ENCODE measurements at places on chromosomes 5 and 9.

- DNase-seq, result no peak
Observed at GRCh38 chr5:142343531-142343930, 18.7 kb upstream of the SPRY4 start.

- DNase-seq, result no peak
Observed at GRCh38 chr5:152188251-152188650, 216.8 kb downstream of the NMUR2 start.

- no peak for DNase-seq
Observed at GRCh38 chr9:107809871-107810460, 320.4 kb upstream of the KLF4 start.

- DNase-seq, result no peak
Observed at GRCh38 chr5:121288781-121289180, 562.9 kb upstream of the FTMT start.

DNA sequence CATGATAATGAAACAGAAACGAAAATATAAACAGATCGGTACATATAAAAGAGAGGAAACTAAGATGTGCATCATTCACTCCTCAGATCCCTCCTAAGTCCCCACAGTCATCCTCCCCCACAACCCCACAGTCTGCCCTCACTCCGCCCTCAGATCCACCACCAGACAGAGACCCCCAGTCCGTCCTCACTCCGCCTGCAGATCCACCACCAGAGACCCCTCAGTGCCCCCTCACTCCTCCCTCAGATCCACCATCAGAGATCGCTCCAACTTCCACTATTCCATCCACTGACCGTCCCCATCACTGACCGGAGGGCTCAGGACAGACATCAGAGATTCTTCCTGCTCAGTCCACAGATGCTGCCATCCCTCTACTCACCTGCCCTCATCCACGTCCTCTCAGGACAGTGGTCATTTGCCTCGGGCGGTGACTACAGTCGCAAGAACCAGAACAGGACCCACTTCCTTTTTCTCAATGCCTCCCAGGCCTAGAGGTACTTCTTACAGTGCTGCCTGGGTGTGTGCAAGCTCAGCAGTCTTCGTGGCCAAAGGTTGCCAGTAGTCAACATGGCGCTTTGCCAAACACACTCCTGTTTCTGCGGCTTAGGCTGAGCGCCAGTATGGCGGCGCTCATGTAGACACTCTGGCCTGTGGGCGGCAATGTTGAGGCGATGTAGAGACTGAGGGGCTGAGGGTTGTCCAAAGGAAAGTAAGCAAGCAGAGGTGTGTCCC is 8.3 kb upstream of the SPATA31C1 start:
- DNase-seq, result no peak

- no peak for DNase-seq
Observed at GRCh38 chr9:137085920-137086530, 760 bp upstream of the MAN1B1 start.

DNA sequence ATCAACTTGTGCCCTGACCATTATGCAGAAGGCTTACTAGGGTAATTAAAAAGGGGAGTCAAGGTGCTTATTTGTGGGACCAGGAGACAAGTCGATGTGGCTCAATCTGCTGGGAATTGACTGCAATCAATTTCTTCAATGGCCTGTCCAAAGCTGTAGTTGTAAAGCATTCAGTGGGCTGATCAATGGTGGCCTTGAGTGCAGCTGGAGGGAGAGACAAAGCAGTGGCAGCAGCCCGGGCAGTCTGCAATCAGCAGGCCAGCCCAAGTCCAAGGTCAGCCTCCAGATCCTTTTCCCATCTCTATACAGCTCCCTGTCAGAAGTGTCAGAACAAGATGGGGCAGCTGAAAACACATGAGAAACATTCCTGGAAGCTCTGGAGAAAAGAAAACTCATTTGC is 51.0 kb upstream of the BRINP1 start:
- no peak for DNase-seq

DNA sequence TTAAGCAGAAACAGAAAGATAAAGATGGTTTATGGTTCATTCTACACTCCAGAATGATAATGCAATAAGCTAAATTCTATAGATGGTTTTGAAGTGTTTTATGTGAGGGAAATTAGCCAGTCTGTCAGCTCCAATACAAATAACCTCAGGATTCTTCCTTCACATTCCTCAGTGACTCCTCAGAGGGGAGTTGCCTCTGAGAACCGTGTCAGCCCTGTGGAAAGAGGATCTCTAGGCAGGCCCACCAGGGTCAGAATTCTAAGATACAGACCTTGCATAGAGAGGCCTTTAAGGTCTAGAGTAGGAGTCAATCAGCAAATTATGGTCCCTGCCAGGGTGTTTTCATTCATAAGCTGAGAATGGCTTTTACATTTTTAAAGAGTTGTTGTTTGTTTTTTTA is 26.6 kb downstream of the RUSC2 start:
- DNase-seq, result no peak

DNA sequence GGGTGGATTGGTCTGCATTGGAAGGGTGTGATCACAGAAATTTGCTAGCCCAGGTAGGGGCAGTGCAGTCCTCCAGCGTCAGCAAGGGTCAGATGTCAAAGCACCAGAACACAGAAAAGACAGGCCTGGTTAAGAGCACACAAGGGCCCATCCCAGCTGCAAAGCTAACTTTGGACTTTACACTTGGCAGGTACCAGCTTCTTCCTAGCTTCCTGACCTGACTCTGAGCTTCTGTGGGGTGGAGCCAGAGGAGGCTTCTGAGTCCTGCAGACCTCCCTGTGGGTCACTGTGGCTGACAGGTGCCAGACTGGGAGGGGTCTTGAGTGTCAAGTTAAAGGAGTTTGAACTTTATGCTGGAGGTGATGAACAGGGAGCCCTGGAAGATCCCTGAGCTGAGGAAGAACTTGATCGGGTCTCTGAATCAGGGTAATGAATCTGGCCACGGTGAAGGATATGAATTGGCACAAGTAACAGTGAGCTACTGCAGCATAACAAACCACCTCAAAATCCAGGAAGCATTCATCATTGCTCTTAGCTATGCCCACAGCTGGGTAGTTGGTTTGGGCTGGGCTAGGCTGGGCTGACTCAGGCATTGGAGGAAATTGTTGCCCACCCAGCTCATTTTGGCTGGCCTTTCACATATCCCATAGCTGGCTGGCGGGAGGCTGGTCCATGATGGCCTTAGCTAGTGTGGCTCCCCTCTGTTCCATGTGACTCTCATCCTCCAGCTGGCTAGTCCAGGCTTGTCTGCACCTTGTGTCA is 63.4 kb downstream of the BARX1 start:
- no peak for DNase-seq

DNA sequence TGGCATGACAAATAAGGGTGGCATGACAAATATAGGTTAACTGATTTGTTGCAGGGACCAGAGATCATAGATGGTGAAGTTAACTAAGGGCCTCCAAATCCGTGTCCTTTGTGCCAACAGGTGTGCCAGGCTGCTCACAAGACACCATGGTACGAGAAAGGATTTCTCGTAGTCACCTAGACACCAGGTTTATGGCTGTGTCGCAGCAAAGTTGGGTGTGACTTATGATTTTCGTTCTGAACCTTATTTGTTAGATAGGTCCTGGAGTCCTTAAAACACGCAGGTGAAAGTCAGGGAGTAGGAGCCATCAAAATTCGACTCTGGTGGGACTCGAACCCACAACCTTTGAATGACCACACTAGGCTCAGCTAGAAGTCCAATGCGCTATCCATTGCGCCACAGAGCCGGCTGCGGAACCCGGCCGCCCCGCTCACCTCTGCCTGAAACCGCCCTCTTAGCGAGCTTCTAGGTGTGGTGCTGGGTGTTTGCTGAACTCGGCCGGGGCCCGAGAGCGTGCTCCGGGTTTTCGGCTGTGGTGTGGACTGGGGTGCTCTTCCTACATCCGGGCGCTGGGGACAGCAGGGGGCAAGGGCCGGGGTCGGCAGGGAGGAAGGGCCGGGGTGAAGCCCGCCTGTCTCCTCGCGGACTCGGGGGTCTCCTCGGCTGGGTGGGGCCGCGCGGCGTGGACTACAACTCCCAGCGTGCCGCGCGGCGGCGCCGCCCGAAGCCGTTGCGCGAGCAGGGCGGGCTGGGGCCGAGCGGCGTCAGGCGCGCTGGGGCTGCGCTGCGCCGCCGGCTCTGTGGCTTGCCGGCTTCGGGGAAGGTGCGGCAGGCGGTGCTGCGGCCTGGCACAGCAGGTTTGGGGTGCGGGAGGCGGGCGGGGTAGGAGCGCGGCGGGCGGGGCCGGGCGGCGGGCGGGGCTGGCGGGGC is at the start of gene SLC27A4:
SLC27A4 (plus strand) TSS at position 767 of the 930 bp plus-strand sequence. CDS start 2,606 bp downstream, outside the sequence.
- DNase-seq, result peak; percentile 29

DNA sequence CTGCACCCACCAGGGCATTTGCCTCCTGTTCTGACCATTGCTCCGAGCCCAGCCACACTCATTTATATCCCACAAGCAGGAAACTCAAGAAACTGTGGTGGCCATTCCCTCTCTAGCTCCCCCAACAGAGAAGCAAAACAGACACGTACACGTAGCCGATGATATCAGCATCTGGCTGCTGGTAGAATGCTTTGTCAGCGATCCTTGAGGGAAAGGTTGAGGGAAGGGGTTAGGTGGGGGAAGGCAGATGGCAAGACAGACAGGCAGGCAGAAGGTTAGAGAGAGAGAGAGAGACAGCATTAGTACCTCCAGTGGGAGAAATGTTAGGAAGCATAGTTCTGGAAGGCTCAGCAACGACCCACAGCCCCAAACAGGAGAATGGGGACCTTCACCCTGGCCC is 7.8 kb downstream of the HIGD2A start:
- no peak for DNase-seq

DNA sequence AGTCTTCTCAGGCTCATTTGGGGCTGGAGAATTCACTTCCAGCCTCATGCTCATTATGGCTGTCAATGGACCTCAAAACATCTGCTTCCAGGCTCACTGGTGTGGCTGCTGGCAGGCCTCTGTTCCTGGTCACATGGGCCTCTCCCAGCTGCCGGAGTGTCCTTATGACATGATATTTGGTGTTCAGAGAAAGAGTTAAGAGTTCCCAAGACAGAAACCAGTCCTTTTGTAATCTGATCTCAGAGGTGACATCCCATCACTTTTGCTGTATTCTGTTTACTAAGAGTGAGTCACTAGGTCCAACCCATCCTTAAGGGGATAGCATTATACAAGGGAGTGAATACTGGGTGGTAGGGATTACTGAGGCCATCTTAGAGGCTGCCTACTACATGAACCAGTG is 104.6 kb downstream of the CACNA1B start:
- DNase-seq, result no peak

DNA sequence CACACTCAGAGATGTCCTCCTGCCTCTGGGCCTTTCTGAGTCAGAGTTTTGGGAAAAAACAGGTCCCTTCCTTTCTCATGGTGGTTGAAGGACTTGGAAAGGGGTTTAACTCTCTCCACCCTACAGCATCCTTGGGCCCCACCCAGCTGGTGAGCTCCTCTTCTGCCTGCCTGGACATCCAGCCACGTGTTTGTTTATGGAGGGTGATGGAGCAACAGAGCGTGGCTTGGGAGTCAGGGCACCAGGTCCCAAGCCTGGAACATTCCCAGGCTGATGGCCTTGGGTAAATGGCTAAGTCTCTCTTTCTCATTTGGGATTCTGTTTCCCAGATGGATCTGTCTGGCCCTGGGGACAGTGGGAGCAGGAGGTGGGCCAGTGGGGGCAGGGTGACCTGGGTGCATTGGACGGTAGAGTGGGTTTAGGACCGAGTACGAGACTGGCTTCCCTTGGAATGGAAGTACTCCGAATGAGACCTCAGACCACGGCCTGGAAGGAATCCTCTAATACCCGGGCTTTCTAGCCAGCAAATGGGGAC is 141.1 kb upstream of the IRX2 start:
- no peak for DNase-seq

GRCh38 chr5:1262381-1262780 is 32.5 kb downstream of the TERT start:
- DNase-seq, result no peak

- DNase-seq, result no peak
Observed at GRCh38 chr5:79357398-79357797, 121.5 kb downstream of the JMY start.

GRCh38 chr5:126481243-126481642 is 58.0 kb downstream of the GRAMD2B start:
- DNase-seq, result no peak

DNA sequence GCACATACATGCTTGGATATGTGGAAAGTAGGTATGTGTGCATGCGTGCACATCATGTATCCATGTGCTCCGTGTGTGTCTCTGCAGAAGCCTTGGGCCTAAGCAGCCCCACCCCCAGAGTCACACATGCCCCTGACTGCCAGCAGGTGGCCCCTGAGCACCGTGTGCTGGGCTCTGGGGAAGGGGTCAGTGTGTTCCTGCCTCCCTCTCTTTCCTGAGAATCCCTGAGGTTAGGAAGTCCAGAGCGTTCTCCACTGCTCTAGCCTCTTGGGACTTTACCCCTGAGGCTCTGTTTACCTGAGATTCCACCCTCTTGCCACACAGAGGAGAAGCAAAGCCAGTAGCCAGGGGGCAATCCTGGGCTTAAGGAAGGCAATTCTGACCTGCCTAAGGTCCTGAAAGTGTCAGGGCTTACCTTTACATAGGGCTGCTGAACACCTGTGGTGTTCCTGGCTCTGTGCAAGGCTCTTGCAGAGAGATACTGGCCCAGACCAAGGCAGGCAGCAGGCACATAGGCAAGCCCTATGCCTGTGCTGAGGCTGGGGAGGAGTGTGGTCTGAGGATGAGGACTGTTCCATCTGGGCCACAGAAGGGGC is 207.3 kb downstream of the TMEM38B start:
- no peak for DNase-seq

GRCh38 chr5:93874491-93874890 is 133.1 kb upstream of the POU5F2 start:
- DNase-seq, result no peak

GRCh38 chr5:134463991-134464760 is 52.5 kb upstream of the CDKN2AIPNL start:
- no peak for DNase-seq

DNA sequence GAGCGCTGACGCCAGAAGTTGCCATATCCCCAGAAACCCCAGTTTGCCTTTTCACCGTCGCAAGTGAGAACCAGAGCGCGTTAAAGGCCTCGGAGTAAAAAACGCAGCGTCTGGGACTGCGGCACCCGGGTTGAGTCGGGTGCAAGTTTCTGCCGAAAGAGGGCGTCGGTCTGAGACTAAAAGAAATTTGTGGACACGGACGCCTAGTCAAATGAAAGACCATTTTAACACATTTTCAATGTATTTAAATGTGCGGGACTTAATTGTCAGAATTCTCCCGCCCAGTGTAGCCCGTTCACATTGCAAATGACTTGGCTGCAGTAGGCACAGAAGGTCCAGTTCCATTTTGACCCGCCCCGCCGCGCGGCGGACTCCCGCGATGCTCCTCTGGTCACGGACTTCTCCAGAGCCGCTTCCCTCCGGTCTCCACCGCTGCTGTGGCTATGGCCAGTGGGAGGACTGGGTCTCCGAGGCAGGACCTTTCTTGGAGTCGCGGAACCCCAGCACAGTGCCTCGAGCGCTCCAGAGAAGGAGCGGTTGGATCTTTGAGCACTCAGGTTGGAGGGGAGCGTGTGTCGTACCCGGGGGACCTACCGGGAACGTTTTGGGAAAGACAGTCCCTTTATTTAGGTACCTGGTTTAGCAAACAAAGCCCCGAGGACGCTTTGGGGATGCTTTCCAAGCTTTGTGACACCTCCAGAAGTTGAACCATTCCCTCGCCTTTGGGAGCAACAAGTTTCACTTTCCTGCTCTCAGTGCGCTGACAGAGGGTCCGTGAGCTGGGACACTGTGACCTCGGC is 1.2 kb upstream of the NPR3 start:
- peak; percentile 57 for DNase-seq
